Lower lobe of right lung (tissue), 2 donors: ENCODE measurements at places on chromosomes 16 and 17. TPM values are rescaled to one million over a fixed set of nuclear protein-coding genes. Genes with fewer than 3 reads are reported as not detected.
A peak's percentile ranks its signal among the peaks of the same experiment; 100 is the strongest.

- no peaks in the 10 kb centered on the region for H3K36me3 ChIP-seq
- H3K27me3 ChIP-seq, result no peaks in the 10 kb centered on the region
- DNase-seq, result peak; percentile 72
These were observed 8.5 kb downstream of the CCL18 start for GRCh38 chr17:36072431-36073121.

- H3K27ac ChIP-seq, result peak overlapping the region; percentile 85
- peaks cover 33% of the 10 kb centered on the region for H3K4me1 ChIP-seq
- H3K4me3 ChIP-seq, result peak overlapping the region; percentile 96
- no peaks in the 10 kb centered on the region for H3K27me3 ChIP-seq
- DNase-seq, result peak; percentile 67
- peaks cover 13% of the 10 kb centered on the region for H3K36me3 ChIP-seq
These were observed 556 bp upstream of the SPNS1 start for GRCh38 chr16:28974007-28974436.

DNA sequence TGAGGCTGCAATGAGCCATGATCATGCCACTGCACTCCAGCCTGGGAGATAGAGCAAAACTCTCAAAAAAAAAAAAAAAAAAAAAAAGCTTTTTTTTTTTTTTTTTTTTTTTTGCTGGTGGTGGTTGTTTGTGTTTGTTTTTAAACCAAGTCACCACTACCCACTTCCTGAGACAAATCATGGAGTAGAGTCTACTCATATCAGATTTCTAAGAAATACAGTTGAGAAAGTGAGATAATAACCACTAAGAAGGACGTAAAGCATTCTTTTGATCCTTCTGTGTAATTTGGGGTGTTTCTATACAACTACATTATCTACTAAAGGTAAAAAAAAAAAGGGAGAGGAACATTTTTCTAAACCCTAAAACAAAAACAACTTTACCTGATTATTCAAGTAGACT, 38.0 kb downstream of the AXIN2 start:
- H3K36me3 ChIP-seq, result peaks cover 8% of the 10 kb centered on the region
- no peaks in the 10 kb centered on the region for H3K27me3 ChIP-seq
- no peak for DNase-seq
- H3K27ac ChIP-seq, result no peak overlapping the region

DNA sequence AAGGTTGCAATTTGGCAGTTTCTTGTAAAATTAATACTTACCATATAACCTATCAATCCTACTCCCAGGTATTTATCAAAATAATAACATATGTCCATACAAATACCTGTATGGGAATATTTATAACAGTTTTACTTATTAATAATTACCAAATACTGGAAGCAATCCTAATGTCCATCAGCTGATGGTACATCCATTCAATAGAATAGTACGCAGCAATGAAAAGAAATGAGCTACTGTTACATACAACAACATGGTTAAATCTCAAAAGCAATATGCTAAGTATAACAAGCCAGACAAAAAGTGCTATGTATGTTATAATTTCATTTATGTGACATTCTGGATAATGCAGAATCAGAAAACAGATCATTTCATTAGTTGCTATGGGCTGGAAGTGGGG, 1.2 kb downstream of the HYDIN start:
- H3K27ac ChIP-seq, result no peak overlapping the region
- no peaks in the 10 kb centered on the region for H3K36me3 ChIP-seq
- peaks cover 16% of the 10 kb centered on the region for H3K27me3 ChIP-seq
- DNase-seq, result no peak

- no peak for DNase-seq
- H3K36me3 ChIP-seq, result no peaks in the 10 kb centered on the region
- H3K4me3 ChIP-seq, result no peak overlapping the region
- no peaks in the 10 kb centered on the region for H3K4me1 ChIP-seq
These were observed 11.9 kb downstream of the SBK1 start for GRCh38 chr16:28304214-28304613.

GRCh38 chr16:35585411-35585810, 2126.0 kb downstream of the TP53TG3F start:
- no peak overlapping the region for H3K27ac ChIP-seq
- no peak for DNase-seq
- H3K36me3 ChIP-seq, result no peaks in the 10 kb centered on the region
- H3K4me3 ChIP-seq, result no peak overlapping the region
- H3K4me1 ChIP-seq, result no peaks in the 10 kb centered on the region

- H3K27ac ChIP-seq, result no peak overlapping the region
- peaks cover 50% of the 10 kb centered on the region for H3K4me1 ChIP-seq
- no peak for DNase-seq
- H3K36me3 ChIP-seq, result no peaks in the 10 kb centered on the region
These were observed 27.5 kb downstream of the ZFHX3 start for GRCh38 chr16:73020409-73020884.

DNA sequence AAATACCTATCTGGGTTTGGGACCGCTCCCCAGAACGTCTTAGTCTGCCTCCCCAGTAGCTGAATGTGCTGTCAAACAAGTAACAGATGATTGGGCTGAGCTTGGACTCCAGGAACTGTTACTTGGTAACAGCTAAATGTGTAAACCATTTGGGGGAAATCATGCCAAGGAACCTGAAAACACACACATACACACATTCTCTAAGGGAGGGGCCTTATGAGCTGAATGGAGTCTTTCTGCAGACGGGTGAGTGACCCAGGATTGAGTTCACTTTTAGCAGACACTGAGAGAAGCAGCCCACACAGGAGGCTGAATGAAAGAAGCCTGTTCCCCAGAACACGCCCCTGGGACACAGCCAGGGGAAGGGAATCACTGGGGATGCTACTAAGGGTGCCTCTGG, 1.6 kb downstream of the ACLY start:
- peaks cover 16% of the 10 kb centered on the region for H3K36me3 ChIP-seq
- peak overlapping the region; percentile 100 for H3K4me3 ChIP-seq
- peak overlapping the region; percentile 89 for H3K27ac ChIP-seq
- no peaks in the 10 kb centered on the region for H3K27me3 ChIP-seq
- DNase-seq, result no peak
- peaks cover 40% of the 10 kb centered on the region for H3K4me1 ChIP-seq

GRCh38 chr16:12066823-12067222, 90.3 kb downstream of the SNX29 start:
- peaks cover 17% of the 10 kb centered on the region for H3K36me3 ChIP-seq
- no peak overlapping the region for H3K4me3 ChIP-seq
- no peak overlapping the region for H3K27ac ChIP-seq

DNA sequence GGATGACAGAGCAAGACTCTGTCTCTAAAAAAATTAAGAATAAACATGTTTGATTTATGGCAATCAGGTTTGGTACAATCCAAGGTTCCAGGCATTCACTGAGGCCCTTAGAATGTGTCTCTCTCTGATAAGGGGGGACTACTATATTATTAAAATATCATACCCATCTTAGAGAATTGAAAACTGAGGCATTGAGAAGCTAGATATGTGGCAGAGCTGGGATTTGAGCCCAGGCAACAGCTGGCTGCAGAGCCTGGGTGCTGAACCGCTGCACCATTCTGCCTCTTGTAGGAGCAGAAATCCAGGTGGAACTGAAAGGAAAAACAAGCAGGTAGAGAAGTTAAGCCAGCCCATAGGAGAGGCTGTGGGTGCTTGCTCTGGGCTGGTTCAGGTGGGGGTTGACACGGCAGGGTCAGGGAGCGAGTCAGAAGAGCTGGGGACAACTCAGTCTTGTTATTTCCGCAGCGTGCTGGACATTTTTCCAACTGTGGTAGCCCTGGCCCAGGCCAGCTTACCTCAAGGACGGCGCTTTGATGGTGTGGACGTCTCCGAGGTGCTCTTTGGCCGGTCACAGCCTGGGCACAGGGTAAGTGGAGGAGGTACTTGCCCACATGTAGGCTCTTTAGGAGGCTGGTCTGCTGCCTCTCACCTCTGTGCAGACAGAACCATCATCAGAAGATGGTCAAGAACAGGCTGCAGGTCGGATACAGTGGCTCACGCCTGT, 62.5 kb downstream of the WIPI1 start:
- no peak overlapping the region for H3K4me3 ChIP-seq
- H3K27ac ChIP-seq, result no peak overlapping the region
- no peaks in the 10 kb centered on the region for H3K27me3 ChIP-seq
- peaks cover 15% of the 10 kb centered on the region for H3K4me1 ChIP-seq
- H3K36me3 ChIP-seq, result no peaks in the 10 kb centered on the region

- DNase-seq, result no peak
- H3K4me3 ChIP-seq, result no peak overlapping the region
- peaks cover 11% of the 10 kb centered on the region for H3K4me1 ChIP-seq
These were observed 117.8 kb upstream of the METRNL start for GRCh38 chr17:82961366-82962162.

GRCh38 chr16:66224626-66225025, 141.9 kb upstream of the CDH5 start:
- no peaks in the 10 kb centered on the region for H3K27me3 ChIP-seq
- no peak overlapping the region for H3K4me3 ChIP-seq
- no peaks in the 10 kb centered on the region for H3K36me3 ChIP-seq
- no peaks in the 10 kb centered on the region for H3K4me1 ChIP-seq
- H3K27ac ChIP-seq, result no peak overlapping the region

GRCh38 chr17:5284681-5285080, 2.6 kb downstream of the RABEP1 start:
- H3K4me1 ChIP-seq, result peaks cover 21% of the 10 kb centered on the region
- no peak for DNase-seq
- H3K36me3 ChIP-seq, result no peaks in the 10 kb centered on the region
- H3K27ac ChIP-seq, result no peak overlapping the region
- H3K27me3 ChIP-seq, result no peaks in the 10 kb centered on the region

DNA sequence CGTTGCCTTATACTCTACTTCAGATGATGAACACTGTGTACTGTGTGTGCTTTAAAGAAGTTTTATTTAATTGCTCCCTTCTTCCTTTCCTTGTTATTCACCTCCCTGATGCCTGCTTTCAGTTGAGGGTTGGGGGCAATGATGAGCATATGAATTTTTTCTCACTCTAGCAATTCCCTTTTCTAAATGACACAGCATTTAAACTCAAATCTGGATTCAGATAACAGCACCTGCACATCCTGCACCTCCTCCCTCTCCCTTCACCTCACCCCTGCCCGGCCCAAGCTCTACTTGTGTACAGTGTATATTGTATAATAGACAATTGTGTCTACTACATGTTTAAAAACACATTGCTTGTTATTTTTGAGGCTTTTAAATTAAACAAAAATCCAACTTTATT, 13.0 kb upstream of the PNPO start:
- no peaks in the 10 kb centered on the region for H3K4me1 ChIP-seq
- no peak overlapping the region for H3K4me3 ChIP-seq
- peaks cover 69% of the 10 kb centered on the region for H3K36me3 ChIP-seq

DNA sequence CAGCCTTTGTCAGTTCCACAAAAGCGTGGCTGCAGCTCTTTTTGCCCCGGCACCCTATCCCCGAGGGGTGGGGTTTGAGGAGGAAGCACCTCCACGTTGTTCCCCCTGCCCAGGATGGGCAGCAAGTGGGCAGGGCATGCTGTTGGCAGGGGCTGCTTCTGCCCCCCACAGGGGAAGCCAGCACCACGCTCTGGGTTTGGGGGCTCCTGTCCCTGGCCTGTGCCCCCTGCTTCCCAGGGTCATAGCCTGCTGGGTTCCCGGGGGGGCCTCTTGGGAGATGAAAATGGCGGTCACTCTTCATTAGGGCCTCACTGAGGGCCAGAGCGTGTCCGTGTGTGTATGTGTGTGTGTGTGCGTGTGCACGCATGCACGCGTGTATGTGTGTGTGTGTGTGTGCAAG, 22.8 kb downstream of the LASP1 start:
- H3K4me1 ChIP-seq, result peaks cover 66% of the 10 kb centered on the region
- H3K27me3 ChIP-seq, result no peaks in the 10 kb centered on the region
- peaks cover 92% of the 10 kb centered on the region for H3K36me3 ChIP-seq
- no peak for DNase-seq
- no peak overlapping the region for H3K4me3 ChIP-seq
- peak overlapping the region; percentile 50 for H3K27ac ChIP-seq

GRCh38 chr16:74558873-74559272, 48.0 kb downstream of the GLG1 start:
- no peak for DNase-seq
- H3K4me1 ChIP-seq, result peaks cover under 1% of the 10 kb centered on the region
- no peak overlapping the region for H3K27ac ChIP-seq
- no peaks in the 10 kb centered on the region for H3K27me3 ChIP-seq
- H3K36me3 ChIP-seq, result no peaks in the 10 kb centered on the region
- H3K4me3 ChIP-seq, result no peak overlapping the region

GRCh38 chr17:41103896-41104295, 1.3 kb upstream of the KRTAP4-9 start:
- H3K27ac ChIP-seq, result no peak overlapping the region
- no peak overlapping the region for H3K4me3 ChIP-seq
- H3K36me3 ChIP-seq, result no peaks in the 10 kb centered on the region
- H3K27me3 ChIP-seq, result no peaks in the 10 kb centered on the region

GRCh38 chr17:43936434-43936833, 5.8 kb downstream of the PPY start:
- H3K4me1 ChIP-seq, result peaks cover 4% of the 10 kb centered on the region
- H3K4me3 ChIP-seq, result no peak overlapping the region
- H3K36me3 ChIP-seq, result no peaks in the 10 kb centered on the region

DNA sequence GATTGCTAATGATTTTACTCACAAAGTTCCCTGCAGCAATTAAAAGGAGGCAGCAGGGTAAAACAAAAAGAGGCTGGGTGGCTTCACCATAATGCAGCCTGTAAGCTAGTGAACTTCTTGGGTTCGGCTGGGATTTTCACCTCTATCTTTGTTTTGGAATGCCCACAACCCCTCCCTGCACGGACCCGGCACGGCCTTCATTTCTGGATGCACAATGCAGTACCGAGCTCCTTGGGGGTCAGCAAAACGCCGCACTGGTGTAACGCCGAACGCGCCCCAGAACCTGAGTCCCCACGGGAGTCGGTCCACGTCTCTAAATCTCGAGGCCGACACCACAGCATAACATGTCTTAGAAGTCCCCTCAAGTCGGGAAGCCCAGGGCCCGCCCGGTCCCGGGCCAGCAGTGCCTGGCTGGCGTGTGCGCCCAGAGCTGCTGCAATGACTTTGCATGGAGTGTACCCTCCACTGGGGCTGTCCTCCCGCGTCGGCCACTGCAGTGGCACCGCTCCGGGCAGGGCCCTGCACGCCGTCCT, 759 bp downstream of the UBE2O start:
- peaks cover 11% of the 10 kb centered on the region for H3K4me1 ChIP-seq
- no peak for DNase-seq
- peak overlapping the region; percentile 73 for H3K27ac ChIP-seq
- H3K4me3 ChIP-seq, result peak overlapping the region; percentile 96
- no peaks in the 10 kb centered on the region for H3K36me3 ChIP-seq
- no peaks in the 10 kb centered on the region for H3K27me3 ChIP-seq

Gene RPA1
- total RNA-seq, result 67.1 TPM

Gene ADAP2
- 31.5 TPM for total RNA-seq

Gene KRT32
- total RNA-seq, result not detected

Gene HSF4
- total RNA-seq, result 76.3 TPM

Gene PRKCA
- total RNA-seq, result 29.0 TPM

Gene CTRB1
- total RNA-seq, result not detected

Gene CA7
- not detected for total RNA-seq

Gene SDR42E2
- 0.24 TPM for total RNA-seq
